ENCODE measurements at places on chromosomes 6 and 20.

- no peak for DNase-seq
Observed at GRCh38 chr6:65546894-65547293, 160.1 kb downstream of the EYS start.

DNA sequence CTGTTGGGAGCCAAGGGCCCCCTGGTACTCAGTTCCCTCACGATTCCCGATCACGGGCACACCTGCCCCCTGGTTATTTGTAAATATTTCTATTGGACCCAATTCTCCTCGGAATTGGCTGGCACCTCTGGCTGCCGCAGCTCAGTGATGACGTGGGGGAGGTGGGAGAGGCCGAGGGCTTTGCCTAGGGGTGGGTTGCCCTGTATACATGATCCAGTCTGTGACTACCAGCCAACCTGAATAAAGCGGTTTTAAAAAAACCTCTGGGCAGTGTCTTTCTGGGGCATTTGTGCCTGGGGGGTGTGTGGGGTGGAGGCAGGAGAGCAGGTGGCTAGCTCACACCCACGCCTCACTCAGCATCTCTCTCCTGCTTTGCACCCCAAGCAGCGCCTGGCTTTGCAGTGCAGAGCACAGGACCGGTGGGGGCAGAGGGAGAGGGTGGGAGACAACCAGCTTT, 42.2 kb downstream of the VSTM2L start:
- no peak for DNase-seq

DNA sequence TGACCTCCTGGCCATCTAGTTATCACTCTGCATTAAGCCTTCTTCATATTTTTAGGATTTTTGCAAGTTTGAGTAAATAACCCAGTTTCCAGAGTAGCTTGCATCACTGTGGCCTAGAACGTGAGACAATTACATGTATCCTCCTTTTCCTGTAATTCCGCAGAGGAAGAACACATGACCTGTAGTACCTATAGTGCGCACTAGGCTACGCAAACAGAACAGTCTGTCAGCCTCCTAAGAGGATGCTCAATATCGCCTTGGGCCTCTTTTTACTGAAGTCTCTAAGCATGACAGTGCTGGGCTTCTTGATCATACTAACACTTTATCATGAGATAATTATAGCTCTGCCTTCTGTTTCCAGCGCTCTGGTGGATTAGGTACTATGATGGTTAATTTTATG, 20.2 kb upstream of the NR2E1 start:
- no peak for DNase-seq

GRCh38 chr6:26411751-26412150, 9.7 kb downstream of the BTN3A1 start:
- no peak for DNase-seq

GRCh38 chr6:64243618-64244017, 608.0 kb downstream of the PHF3 start:
- no peak for DNase-seq

- DNase-seq, result no peak
Observed at GRCh38 chr6:163086624-163086920, 327.9 kb upstream of the QKI start.

DNA sequence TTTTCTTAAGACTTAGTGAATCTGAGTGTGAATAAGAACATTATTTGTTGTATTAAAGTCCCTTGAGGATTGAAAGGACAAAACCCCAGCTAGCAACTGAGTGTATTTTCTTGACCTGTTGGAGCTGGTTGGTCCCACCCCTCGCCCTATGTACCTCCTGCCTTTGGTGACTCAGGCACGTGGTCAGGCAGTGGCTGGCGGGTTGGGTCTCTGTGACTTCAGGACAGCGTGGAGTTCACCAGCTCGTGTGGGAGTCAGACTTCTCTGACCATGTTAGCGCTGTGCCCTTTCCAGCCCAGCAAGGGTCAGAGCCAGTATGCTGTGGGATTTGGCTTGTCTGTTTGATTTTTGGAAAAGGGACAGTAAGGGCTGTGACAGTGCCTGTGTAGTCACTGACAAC, 93.7 kb downstream of the SSR1 start:
- DNase-seq, result no peak

Data from right renal pelvis (tissue), 4 donors.